ENCODE measurements at places on chromosomes 4 and X.

- no peak for DNase-seq
Measured at GRCh38 chr4:30073011-30073710, 647.0 kb upstream of the PCDH7 start.

GRCh38 chrX:2503591-2504500, 3.1 kb upstream of the DHRSX start:
- DNase-seq = no peak

- peak; percentile 52 for DNase-seq
Measured at GRCh38 chr4:67288964-67289363, 256.3 kb downstream of the CENPC start.

- DNase-seq = no peak
Measured at GRCh38 chr4:179417357-179417756, 1975.1 kb upstream of the AGA start.

DNA sequence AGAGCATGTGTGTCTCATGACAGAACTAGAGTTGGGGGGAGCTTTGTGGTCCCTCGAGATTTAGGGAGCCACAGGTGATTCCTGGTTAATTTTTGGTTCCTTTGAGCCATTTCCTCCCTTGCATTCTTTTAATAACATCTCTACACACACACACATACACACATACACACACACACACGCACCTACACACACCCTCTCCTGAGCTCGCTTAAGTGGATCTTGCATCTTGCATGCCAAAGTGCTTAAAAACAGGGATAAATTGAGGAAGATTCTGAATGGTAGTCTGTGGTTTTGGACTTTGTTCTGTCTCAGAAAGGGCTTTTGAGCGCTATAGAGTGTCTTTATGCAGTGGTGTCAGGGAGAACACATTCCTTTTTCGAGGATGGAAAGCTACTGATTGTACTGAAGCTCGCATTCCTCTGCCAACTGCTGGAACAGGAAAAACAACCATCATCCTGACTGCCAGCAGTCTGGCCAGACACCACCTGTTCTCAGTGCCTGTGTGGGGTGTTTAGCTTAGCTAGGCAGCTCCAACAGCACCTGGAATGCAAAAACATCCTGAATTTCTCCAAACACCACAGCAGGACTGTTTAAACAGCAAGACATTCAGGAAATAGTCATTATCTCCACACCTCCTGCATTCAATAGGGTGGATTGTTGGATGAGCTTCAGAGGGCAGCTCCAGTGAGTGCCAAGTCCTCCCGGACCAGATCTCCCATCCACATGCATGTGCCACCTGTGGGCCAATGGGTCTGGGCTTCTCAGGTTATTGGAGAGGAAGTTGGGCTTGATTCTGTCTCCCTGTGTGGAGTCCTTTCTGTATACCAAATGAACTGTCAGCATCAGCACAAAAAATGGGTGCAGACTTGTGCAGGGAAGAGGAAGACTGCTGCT, 21.9 kb upstream of the IGFBP7 start:
- DNase-seq = peak; percentile 6

DNA sequence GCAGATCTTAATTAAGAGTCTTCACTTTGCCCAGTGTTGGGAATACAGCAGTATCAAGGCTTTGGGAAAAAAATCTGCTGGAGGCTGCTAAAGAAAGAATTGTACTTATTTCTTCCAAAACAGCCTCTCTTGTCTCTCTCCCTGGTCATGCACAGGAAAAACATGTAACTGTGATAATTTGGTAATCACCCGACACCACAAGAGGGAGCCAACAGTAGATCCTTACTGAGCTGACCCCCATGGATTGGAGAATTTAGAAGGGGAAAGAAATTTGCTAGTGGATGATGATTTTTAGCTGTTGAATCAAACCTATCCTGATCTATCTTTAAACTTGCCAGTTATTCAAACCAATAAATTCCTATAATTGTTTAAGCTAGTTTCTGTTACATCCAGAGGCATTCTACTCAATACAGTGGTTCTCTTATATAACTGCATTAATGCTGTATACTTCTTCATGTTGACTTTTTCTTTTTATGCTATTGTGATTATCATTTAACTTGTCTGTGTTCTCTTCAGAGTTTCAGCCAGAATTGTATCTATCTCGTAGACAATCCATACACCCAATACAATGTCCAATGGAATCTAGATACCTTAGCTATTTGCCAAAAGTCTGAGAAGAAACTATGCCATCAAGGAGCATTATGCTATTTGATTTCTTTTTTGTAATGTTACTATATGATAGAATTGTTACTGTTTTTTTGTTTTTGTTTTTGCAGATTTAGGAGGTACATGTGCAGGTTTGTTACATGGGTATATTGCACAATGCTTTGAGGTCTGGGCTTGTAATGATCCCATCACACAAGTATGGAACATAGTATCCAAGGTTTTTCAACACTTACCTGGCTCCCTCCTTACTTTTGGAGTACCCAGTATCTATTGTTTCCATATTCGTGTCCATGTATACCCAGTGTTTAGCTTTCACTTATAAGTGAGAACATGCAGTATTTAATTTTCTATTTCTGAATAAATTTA, 31.3 kb upstream of the ARHGEF38 start:
- DNase-seq = peak; percentile 68

Measured in neural progenitor cell (in vitro differentiated cells).